Keratinocyte (primary cell): ENCODE measurements at places on chromosomes 5 and 9. TPM values are rescaled to one million over a fixed set of nuclear protein-coding genes. Genes with fewer than 3 reads are reported as not detected.

DNA sequence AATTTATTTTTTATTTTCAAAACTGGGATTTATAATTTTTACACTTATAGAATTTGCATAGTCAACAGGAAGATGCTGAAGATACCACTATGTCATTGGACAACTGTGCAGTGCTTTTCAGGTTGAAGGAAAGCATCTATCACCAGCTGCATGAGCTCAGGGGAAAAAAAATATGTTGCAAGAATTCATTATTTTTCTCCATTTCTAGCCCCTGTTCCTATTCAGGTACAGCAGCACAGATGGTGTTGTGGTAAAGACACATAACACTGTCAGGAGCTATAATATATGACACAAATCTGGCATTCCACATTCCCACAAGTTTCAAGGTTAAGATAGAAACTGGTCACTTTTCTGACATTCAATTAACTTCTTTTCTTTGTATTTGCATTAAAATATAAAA is 1088.6 kb downstream of the MAT2B start:
- no peak for DNase-seq

Gene OR1J2
- not detected in 3 replicates for polyA plus RNA-seq

Gene FIBCD1
- polyA plus RNA-seq = 0.79 to 1.3 TPM (median 0.94 TPM) in 3 replicates

DNA sequence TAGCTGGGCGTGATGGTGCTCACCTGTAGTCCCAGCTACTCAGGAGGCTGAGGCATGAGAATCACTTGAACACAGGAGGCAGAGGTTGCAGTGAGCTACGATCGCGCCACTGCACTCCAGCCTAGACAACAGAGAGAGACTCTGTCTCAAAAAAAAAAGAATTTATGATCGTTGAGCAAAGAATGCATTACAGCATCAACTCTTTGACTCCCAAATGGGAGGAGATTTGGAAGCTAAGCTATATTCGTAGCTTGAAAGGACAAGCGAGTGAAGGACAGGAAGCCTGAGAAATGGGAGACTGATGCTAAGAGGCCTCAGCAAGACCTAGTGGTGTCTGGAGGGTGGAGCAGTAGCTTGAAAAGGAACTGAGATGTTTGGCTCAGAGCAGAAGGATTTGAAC is 10.3 kb upstream of the CCIN start:
- DNase-seq = no peak

Gene ROPN1L
- 0.09 to 0.22 TPM in 2 of 3 replicates, not detected in the other for polyA plus RNA-seq

Gene MARVELD2
- polyA plus RNA-seq = 16.7 to 20.2 TPM (median 17.6 TPM) in 3 replicates

- no peak for DNase-seq
These were observed 21.6 kb downstream of the SLC46A2 start for GRCh38 chr9:112869041-112869529.

DNA sequence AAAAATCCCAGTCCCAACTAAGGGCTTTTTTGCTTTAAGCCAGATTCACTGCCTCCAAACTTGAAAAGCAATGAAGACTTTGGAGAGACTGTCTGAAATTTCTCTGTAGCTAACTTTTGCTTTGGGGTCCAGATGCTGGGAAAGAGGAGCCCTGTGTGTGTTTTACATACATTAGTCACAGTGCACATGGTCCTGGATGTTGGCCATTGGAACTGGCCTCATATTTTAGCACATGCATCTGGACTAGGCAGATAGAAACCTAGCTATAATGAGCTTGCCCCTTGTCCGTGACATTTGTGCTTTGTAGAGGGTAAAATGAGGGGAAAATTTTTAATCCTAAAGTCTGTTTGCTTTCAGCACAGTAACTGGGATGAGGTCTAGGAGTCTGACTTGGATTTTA is 421.7 kb downstream of the CDK5RAP2 start:
- DNase-seq = no peak

Gene PAEP
- polyA plus RNA-seq = not detected in 3 replicates

DNA sequence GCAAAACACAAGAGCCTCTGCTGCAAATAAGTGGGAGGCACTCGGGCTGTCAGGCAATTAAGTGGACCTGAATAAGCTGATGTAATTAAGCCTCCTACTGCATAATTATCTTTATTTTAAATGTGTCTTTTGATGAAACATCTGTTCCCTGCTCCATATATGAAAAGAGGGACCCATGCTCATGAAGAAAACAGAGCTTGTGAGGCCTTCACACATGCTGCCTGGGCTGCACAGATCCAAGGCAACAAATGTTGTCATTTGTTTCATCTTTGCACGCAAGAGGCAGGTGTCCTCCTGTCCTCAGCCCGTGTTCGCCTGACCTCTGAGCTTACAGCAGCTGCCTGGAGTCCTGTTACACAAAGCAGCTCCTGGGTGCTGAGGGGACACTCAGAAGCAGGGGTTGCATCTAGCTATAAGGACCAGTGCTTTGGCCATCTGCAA is 381.1 kb downstream of the ZNF608 start:
- DNase-seq = no peak

Gene FAXDC2
- polyA plus RNA-seq = 4.6 to 11.0 TPM (median 7.1 TPM) in 3 replicates

Gene CLK4
- 10.7 to 17.3 TPM (median 11.6 TPM) in 3 replicates for polyA plus RNA-seq

Gene SMARCA2
- 28.4 to 39.0 TPM (median 28.7 TPM) in 3 replicates for polyA plus RNA-seq

DNA sequence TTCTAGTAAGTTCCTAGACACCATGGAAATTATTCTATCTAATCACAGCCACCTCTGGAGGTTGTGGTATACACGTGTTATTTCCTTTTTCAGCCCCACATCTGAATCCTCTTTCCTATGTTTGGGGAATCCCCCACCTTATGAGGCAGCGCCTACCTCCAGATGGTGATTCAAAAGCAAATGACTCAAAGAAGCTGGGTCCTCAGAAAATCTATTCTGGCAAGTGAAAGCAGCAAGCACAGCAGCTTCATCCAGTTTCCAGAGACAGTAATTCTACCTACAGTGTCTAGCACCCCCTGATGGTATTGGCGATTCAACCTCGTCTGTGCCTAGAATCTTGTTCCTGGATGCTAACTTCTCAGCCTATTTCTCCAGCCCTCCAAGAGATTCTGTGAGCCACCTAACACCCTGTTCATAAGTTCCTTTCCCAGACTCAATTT is 43.0 kb downstream of the STRBP start:
- peak; percentile 30 for DNase-seq

DNA sequence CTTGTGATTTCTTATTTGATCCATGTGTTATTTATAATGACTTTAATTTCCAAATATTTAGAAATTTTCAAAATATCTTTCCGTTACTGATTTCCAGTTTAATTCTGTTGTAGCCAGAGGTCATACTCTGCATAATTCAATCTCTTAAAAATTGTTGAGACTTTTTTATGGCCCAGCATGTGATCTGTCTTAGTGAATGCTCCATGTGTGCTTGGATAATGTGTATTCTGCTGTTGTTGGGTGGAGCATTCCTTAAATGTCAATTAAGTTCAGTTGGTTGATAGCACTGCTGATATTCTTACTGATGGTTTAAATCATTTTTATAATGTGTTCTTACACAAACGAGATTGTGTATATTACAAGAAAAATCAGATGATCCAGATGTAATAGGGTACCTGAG is 180.8 kb downstream of the RGS3 start:
- no peak for DNase-seq

Gene ATG10
- polyA plus RNA-seq = 3.3 to 5.4 TPM (median 4.3 TPM) in 3 replicates

DNA sequence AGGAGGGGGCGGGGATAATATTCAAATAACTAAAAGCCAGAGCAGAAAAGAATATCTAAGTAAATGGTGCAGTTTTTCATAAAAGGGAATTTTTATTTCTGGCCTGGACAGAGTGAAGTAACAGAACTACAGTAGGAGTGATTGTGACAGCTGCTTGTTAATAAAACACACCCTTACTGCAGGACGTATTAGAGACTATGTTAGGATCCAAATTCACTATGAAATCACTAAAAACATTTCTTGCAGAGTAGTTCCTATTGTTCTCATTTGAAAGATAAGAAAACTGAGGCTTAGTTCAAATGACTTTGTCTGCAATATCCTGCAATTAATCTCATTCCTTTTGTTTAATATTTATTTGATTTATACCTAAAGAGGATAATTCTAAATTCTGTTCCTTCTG is 39.5 kb downstream of the FAM174A start:
- DNase-seq = no peak

Gene STPG3
- not detected in 3 replicates for polyA plus RNA-seq

DNA sequence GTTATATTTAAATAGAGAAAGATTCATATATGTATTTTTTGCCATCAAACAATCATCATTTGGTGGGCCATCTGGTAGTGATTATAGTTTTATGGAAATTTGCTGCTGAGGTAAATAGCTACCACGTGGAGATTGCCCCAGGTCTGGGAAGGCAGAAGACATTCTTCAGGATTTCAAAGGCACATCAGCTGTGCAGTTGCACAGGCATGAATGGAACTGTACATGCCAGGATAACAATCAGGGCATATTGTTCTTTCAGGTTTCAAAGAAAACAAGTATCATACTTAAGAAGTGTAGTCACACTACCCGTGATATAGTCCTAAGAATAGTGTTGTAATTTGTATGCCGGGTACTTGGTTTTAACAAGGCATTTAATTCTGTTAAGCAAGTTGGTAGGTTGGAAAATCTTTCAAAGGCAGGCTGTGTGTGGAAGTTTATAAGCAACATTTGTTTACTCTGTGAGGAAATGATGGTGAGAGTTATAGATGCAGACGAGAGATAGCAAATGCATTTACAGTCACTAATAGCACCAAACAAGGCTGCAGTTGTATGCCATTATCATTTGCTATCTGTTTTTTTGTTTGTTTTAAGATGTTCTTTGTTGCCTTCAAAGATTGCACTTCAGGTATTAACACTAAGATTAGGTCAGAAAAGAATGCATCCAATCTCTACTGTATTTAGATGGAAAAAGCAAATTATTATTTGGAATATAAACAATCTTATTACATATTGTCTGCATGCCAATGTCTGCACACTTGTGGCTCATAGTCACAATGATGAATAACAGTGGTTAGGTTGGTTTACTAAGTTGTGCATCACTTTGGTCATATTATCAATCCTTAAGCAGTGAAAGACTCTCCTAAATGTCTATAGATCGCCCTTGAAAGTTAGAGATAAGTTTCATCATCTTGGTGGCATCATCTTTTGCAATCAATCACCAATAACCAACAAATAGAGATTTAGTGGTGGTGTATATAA is 55.3 kb downstream of the RPS23 start:
- DNase-seq = no peak

Gene CDKN2B
- polyA plus RNA-seq = 17.9 to 34.3 TPM (median 19.9 TPM) in 3 replicates

Gene LHX3
- polyA plus RNA-seq = not detected in 3 replicates

DNA sequence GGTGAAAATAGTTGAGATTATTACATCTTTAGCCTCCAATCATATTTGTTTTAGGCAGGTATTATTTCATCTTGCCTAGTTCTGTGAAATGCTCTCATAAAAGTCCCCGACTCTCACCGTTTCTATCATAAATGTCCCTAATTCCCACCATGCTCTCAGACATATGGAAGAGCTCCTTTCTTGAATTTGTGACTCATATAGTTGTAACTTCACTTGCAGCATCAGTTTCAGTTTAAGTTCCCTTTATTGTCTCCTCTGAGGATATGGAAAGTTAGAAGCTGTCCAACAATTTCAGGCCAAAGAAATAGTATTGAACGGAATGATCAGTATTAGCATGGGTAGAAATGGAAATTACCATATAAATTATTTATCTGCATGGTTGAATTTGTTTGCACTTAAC is 187.5 kb upstream of the NR4A3 start:
- no peak for DNase-seq

GRCh38 chr5:132277256-132277655 is 16.9 kb upstream of the SLC22A4 start:
- no peak for DNase-seq

Gene PRRC1
- 38.1 to 63.1 TPM (median 48.6 TPM) in 3 replicates for polyA plus RNA-seq

DNA sequence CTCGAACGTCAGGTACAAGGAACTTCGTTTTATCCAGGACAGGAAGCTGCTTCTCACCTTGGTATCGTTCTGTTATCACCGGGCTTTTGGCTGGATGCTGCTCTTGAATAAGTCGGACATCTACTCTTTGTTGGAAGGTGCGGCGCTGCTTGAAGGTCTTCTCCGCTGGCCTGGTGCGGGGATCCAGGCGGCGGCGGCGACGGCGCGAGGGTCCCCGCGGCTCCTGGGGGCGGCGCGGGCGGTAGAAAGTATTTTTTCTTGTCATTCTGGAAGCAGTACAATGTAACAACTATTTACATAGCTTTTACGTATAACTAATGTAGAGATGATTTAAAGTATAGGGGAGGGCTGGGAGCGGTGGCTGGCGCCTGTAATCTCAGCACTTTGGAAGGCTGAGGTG is 52.3 kb downstream of the ACER2 start:
- DNase-seq = no peak

- DNase-seq = no peak
These were observed 1036.4 kb downstream of the EFNA5 start for GRCh38 chr5:106634375-106634774.

- DNase-seq = no peak
These were observed 4.8 kb upstream of the ACOT12 start for GRCh38 chr5:81398741-81399140.

- no peak for DNase-seq
These were observed 59.9 kb downstream of the NUDT12 start for GRCh38 chr5:103502662-103503061.

Gene SAXO1
- polyA plus RNA-seq = not detected in 3 replicates

DNA sequence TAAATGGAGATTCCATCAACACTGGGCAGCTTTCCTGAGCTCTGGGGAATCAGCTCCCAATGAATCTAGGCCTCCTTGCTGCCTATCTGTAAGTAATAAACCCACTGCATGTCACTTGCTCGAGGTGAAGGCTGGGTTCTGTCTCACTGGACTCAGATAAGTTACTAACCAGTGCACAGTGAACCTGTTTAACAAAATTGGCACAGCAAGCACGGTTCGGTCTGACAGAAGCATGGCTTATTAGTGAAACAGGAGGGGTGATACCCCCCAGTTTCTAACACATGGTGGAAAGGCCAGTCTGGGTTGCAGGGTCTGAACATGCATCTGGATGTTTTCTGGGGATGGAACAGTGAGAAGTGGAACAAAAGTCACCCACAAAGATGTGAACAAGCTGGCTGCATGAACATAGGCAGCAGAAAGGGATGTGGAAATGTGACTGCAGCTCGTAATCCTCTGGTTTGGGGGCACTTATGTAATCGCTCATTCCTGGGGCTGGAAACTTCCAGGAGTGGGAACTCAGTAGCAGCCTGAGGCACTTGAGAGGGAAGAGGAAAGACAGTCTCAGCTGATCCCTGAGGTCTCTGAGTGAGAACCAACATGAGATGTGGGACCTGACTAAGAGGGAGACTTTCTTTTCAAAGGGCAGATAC is 37.7 kb downstream of the UGT3A2 start:
- no peak for DNase-seq

DNA sequence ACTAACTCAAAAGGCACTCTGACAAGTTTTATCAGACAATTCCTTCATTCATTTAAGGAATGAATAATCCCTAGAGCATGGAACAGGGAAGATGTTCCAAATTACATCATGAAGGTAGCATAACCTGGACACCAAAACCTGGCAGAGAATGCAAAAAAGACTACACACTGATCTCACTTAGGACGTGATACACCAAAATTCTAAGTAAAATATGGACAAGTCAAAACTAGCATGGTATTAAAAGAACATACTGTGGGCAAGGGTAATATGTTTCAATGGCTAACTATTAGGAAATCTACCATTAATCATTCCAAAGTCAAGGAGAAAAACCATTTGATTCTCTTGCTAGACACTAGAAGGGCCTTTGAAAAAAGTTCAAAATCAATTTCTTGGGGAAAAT is 176.5 kb downstream of the HSPA4 start:
- peak; percentile 92 for DNase-seq

- DNase-seq = no peak
These were observed 310.5 kb downstream of the PLK2 start for GRCh38 chr5:58149345-58149744.
